ENCODE measurements at places on chromosomes 7 and 10. TPM values are rescaled to one million over a fixed set of nuclear protein-coding genes. Genes with fewer than 3 reads are reported as not detected.

SLC25A28 gene
- total RNA-seq: 65.9 TPM

CTAGE15 gene
- 1.4 TPM for total RNA-seq

DNA sequence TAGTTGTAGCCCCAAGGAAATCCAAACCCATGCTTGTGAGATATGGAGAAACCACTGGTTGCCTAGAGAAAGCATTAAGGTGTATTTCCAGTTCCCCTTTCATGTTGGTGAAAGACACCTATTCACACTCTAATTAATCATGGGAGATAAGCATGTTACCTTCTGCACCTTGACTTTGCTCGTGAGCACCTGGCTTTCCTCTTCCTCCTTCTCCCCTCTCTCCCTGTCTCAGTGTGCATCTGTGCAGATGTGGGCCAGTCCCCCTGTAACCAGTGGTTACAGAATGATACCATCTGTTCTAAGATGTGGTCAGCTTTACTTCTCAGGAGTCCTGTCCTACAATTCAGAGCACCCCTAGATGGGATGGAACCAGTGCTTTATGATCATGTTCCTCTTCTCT lies 160.6 kb downstream of the LCOR start:
- no peak overlapping the region for H3K27ac ChIP-seq
- no peaks in the 10 kb centered on the region for H3K27me3 ChIP-seq
- H3K4me3 ChIP-seq: no peak overlapping the region

GRCh38 chr7:92731335-92732063 lies 104.9 kb downstream of the CDK6 start:
- DNase-seq: peak; percentile 68
- H3K27ac ChIP-seq: peak overlapping the region; percentile 88
- no peaks in the 10 kb centered on the region for H3K27me3 ChIP-seq
- H3K36me3 ChIP-seq: peaks cover 51% of the 10 kb centered on the region
- H3K4me1 ChIP-seq: peaks cover 61% of the 10 kb centered on the region
- H3K4me3 ChIP-seq: peak overlapping the region; percentile 21

DNA sequence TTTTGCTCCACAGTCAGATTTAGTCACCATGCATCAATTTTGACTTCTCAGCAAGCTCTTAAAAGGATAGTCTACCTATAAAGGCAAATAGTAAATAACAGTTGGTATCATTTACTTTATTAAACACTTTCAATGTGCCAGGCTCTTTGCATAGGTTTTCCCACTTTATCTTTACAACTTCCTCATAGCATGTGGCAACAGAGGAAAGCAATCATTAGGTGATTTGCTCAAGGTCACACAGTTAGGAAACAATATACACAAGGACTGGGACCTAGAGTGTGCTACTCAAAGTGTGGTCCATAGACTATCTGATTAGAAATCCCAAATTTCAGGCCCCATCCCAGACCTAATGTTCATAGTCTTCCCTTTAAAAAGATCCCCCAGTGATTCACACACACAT lies 212.3 kb downstream of the MTERF1 start:
- no peaks in the 10 kb centered on the region for H3K36me3 ChIP-seq
- H3K4me1 ChIP-seq: no peaks in the 10 kb centered on the region
- H3K27ac ChIP-seq: no peak overlapping the region
- no peak for DNase-seq

DNA sequence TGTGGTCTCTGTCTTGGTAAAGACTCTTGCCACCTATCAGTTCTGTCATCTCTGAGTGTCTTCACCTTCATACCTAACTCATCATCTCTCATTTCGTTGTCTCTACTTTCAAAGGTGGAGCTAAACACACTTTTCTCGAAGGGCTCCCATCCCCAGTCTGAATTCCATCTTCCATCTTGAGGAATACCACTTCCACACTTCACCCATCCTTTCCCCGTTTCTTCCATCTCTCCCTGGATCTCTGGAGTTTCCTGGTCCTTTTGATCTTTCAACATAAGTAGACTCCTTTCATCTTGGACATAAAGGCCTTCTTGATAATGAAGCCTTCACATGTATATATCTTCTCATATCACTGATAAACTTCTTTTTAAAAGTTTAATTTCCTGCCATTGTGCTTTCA lies 120.8 kb upstream of the NOBOX start:
- no peaks in the 10 kb centered on the region for H3K27me3 ChIP-seq
- no peak overlapping the region for H3K27ac ChIP-seq
- H3K36me3 ChIP-seq: peaks cover 2% of the 10 kb centered on the region
- no peak for DNase-seq

- H3K27ac ChIP-seq: no peak overlapping the region
- no peak for DNase-seq
- H3K27me3 ChIP-seq: peaks cover 8% of the 10 kb centered on the region
- no peaks in the 10 kb centered on the region for H3K4me1 ChIP-seq
Observed at GRCh38 chr10:131804551-131805295, 96.1 kb upstream of the PPP2R2D start.

DNA sequence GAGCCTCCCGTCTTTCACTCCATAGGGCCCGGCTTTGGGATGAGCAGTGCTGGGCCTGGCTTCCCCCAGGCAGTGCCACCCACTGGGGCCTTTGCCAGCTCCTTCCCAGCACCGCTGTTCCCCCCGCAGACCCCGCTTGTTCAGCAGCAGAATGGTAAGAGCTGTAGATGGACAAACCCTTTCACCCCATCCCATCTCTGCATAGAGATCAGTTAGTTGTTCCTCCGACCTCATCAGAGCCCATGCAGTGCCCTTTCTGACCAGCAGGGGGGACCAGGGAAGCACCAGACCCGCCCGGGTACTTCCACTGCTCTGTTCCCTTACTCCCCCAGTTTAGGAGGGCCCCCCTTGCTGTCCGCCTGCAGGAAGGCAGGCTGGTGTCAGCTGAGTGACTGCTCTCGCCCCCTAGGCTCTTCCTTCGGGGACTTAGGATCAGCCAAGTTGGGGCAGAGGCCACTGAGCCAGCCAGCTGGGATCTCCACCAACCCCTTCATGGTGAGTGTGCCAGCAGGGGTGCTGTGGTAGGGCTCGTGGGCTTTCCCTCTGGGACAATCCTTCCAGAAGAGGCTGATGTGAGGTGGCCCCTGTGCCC lies 9.8 kb downstream of the SAP25 start:
- peak; percentile 91 for DNase-seq
- peaks cover 24% of the 10 kb centered on the region for H3K4me1 ChIP-seq
- H3K27me3 ChIP-seq: no peaks in the 10 kb centered on the region
- peaks cover 32% of the 10 kb centered on the region for H3K36me3 ChIP-seq

DNA sequence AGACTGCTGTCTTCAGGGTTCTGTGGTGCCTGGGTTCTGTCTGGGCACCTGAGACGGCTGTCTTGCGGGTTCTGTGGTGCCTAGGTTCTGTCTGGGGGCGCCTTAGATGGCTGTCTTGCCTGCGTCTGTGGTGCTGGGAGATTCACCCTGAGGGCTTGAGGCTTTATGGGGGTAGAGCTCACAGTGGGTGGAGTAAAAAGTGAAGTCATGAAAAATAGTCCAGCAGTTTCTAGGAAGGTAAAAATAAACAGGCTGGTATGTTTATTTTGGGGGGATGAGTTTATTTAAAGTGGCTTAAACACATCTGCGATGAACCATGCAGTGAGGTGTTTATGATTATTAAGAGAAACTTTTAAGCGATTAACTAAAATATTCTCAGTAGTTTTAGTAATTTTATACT lies 64.2 kb downstream of the NKX6-2 start:
- H3K36me3 ChIP-seq: peaks cover 10% of the 10 kb centered on the region
- no peak for DNase-seq
- no peaks in the 10 kb centered on the region for H3K4me1 ChIP-seq
- H3K27me3 ChIP-seq: no peaks in the 10 kb centered on the region
- H3K4me3 ChIP-seq: no peak overlapping the region

DNA sequence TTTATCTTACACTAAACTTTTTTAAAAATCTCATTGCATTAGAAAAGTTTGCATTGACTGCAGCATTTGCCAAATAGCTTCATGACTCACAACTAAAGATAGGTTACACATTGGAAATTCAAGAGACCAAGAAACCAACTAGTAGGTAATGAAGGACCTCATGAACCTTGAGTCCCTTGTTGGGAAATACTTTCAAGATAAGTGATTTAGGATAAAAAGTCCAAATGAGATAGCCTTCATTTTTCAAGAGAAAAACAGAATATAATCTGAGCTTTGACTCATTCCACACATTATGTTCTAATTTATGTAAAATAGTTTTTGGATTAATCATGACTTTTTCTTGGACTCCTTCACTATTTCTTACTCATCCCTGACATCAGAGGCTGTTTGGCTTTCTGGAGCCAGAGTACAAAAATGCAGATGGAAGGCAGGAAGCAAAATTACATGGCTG lies 13.1 kb upstream of the LIPF start:
- no peak overlapping the region for H3K27ac ChIP-seq
- no peak overlapping the region for H3K4me3 ChIP-seq
- DNase-seq: no peak
- H3K27me3 ChIP-seq: peaks cover 19% of the 10 kb centered on the region

DNA sequence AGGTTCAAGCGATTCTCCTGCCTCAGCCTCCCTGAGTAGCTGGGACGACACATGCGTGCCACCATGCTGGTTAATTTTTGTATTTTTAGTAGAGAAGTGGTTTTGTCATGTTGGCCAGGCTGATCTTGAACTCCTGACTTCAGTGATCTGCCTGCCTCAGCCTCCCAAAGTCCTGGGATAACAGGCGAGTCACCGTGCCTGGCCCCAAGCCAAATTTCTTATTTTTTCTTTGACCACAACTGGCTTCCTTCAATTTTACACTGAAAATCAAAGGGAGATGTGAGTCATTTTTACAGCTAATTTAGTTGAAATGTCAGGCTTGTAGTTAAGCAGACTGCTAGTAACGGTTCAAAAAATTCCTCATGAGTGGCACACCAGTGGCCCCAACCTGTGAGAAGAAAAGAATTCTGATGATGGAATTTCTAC lies 7.8 kb downstream of the RNF216 start:
- peak; percentile 76 for DNase-seq
- peaks cover 31% of the 10 kb centered on the region for H3K36me3 ChIP-seq
- H3K4me1 ChIP-seq: peaks cover 66% of the 10 kb centered on the region
- H3K27ac ChIP-seq: peak overlapping the region; percentile 84
- no peaks in the 10 kb centered on the region for H3K27me3 ChIP-seq
- H3K4me3 ChIP-seq: peak overlapping the region; percentile 43

SLC18A2 gene
- 0.21 TPM for total RNA-seq

GRCh38 chr10:14491811-14492210 lies 161.1 kb upstream of the FRMD4A start:
- no peak for DNase-seq
- H3K36me3 ChIP-seq: no peaks in the 10 kb centered on the region
- H3K4me3 ChIP-seq: no peak overlapping the region
- peak overlapping the region; percentile 13 for H3K27ac ChIP-seq

COL28A1 gene
- not detected for total RNA-seq

- no peaks in the 10 kb centered on the region for H3K27me3 ChIP-seq
- H3K27ac ChIP-seq: peak overlapping the region; percentile 56
- no peak for DNase-seq
- H3K4me3 ChIP-seq: no peak overlapping the region
- H3K4me1 ChIP-seq: peaks cover 87% of the 10 kb centered on the region
Observed at GRCh38 chr7:129906700-129907099, 46.1 kb downstream of the UBE2H start.

SFTPA1 gene
- not detected for total RNA-seq

- no peaks in the 10 kb centered on the region for H3K4me1 ChIP-seq
- no peaks in the 10 kb centered on the region for H3K36me3 ChIP-seq
- peaks cover 3% of the 10 kb centered on the region for H3K27me3 ChIP-seq
- no peak overlapping the region for H3K4me3 ChIP-seq
- no peak overlapping the region for H3K27ac ChIP-seq
Observed at GRCh38 chr10:69955897-69956740, 96.5 kb upstream of the MACROH2A2 start.

DNA sequence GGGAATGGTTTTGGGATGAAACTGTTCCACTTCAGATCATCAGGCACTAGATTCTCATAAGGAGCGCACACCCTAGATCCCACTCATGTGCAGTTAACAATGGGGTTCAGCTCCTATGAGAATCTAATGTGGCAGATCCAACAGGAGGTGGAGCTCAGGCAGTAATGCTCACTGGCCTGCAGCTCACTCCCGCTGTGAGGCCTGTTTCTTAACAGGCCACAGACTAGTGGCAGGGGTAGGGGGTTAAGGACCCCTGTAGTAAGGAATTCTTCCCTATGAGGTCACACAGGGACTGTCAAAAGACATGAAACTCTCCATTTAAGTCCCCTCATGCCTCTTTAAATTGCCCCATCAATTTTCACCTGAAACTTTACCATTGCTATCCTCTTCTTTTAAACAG lies 8.0 kb downstream of the HGF start:
- no peak overlapping the region for H3K27ac ChIP-seq
- no peaks in the 10 kb centered on the region for H3K27me3 ChIP-seq
- H3K4me1 ChIP-seq: no peaks in the 10 kb centered on the region
- H3K36me3 ChIP-seq: no peaks in the 10 kb centered on the region
- H3K4me3 ChIP-seq: no peak overlapping the region
- no peak for DNase-seq

COL26A1 gene
- not detected for total RNA-seq

DNA sequence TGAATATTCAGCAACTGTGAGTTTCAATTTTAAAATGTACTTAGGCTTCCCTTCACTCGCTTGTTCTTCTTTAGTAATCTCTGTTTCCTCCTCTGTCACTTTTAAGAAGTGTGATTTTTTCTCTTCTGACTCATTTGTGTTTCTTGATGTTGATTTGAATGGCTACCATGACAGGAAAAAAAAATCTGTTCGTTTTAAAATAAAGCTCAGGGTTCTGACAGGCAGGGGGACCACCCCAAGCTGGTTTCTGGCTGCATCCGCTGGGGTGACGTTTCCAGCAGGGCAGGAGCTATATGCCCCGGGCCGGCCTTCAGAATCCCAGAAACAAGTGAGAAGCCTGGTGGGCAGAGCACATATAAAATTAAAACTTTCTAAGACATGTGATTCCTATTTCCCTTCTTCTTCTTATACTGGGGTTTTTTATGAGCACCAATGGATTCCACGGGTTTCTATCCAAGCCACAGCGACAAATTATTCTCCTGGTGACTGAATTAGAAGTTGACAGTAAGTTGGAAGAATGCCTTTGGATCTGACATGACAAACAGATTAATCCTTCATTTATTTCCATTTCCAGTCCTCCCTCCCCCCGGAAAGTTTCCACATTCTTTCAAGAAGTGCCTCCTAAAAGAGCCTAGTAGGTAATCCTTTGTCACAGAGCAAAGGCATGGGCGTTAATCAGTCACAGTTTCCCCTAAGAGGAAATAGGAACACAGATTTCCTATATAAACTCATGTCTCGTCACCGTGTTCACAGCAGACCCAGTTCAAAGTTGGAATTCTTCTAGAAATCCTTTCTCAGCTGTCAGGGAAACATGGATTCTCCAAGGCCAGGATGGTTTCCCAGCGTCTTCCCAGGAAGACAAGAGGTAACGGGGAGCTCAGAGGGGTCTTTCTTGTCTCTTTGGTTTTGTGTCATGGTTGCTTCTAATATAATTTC lies 79.9 kb downstream of the PTPRE start:
- peak; percentile 22 for DNase-seq
- peaks cover 56% of the 10 kb centered on the region for H3K4me1 ChIP-seq
- no peak overlapping the region for H3K4me3 ChIP-seq

CASTOR2 gene
- total RNA-seq: 2.5 TPM

- H3K36me3 ChIP-seq: no peaks in the 10 kb centered on the region
- peak overlapping the region; percentile 59 for H3K27ac ChIP-seq
- peak overlapping the region; percentile 55 for H3K4me3 ChIP-seq
Observed at GRCh38 chr7:151008143-151008510, 16.2 kb downstream of the ATG9B start.

- no peak overlapping the region for H3K4me3 ChIP-seq
- H3K27me3 ChIP-seq: no peaks in the 10 kb centered on the region
- peaks cover 53% of the 10 kb centered on the region for H3K4me1 ChIP-seq
- H3K36me3 ChIP-seq: peaks cover 4% of the 10 kb centered on the region
Observed at GRCh38 chr10:102312683-102313082, 67.4 kb downstream of the GBF1 start.

- no peaks in the 10 kb centered on the region for H3K36me3 ChIP-seq
- H3K4me3 ChIP-seq: no peak overlapping the region
- no peaks in the 10 kb centered on the region for H3K27me3 ChIP-seq
- H3K27ac ChIP-seq: no peak overlapping the region
- no peaks in the 10 kb centered on the region for H3K4me1 ChIP-seq
- no peak for DNase-seq
Observed at GRCh38 chr10:115335366-115335765, 242.2 kb downstream of the ATRNL1 start.

All from activated CD4-positive, alpha-beta T cell treated with anti-CD3 and anti-CD28 coated beads for 36 hours (primary cell).